Tongue (tissue), 3 donors: ENCODE measurements at places on chromosomes 2 and 18. TPM values are rescaled to one million over a fixed set of nuclear protein-coding genes. Genes with fewer than 3 reads are reported as not detected.

The GAREM2 gene
- total RNA-seq = 1.8 TPM

The GPR39 gene
- 0.10 TPM for total RNA-seq

DNA sequence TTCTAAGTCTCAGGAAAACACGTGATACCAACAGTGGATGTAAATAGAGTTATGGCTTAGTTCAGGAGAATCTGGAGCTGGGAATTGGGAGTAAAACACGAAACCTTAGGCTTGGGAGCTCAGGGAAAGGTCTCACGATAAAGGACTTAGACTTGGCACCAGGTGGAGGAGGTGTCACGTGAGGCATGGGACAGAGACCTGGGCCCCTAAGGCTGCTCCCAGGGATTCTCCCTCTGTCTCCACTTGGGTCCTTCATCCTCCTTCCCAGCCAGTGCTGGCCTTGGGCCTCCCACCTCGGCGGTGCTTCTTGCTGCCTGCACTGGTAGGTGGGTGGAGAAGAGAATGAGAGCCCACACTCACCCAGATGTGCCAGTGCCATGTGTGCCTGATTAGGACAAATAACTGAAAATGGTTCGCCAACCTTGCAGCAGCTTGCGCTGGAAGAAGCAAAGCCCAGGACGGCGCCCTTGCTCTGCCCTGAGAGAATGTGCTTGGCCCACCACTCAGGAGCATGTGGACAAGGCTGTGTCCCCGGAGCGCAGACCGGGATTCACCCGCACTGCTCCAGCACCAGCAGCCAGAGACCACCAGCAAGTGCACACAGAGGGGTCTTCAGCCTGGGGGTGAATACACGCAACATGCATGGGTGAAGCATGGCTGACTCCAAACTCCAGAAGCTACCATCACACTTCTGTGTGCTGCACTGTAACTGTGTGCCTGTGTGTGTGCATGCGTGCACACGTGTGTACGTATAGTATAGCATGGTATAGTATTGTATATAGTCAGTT lies 48.1 kb downstream of the PSMG2 start:
- no peak for DNase-seq

GRCh38 chr2:163664610-163665009 lies 71.2 kb downstream of the FIGN start:
- DNase-seq = no peak

DNA sequence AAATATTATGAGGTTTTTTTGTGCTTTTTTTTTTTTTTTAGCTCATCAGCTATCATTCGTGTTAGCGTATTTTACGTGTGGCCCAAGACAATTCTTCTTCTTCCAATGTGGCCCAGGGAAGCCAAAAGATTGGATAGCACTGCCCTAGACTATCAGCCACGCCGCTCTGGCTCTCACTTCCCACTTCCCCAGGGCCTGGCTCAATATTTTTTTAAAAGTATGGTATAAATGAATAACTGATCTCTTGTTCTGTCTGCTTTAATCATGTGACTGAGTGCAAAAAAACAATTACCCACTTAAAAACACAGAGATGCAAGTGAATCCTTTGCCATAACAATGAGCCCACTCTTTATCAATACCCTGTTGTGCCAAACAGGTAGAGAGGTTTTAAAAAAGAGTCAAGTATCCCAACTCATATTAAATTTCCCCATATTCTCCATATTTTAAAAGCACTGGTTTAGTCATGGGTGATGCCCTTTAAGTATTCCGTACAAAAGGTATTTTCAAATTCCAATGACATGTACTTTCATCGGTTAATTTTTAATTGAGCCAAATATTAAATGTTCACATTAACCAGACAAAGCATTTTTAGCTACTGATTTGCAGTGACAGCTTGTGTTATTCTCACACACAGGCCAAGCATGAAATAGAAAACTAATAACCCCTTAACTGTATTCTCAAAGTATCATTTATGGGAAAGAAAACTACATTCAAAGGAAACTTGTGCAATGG lies 12.6 kb downstream of the BCL2 start:
- DNase-seq = no peak

DNA sequence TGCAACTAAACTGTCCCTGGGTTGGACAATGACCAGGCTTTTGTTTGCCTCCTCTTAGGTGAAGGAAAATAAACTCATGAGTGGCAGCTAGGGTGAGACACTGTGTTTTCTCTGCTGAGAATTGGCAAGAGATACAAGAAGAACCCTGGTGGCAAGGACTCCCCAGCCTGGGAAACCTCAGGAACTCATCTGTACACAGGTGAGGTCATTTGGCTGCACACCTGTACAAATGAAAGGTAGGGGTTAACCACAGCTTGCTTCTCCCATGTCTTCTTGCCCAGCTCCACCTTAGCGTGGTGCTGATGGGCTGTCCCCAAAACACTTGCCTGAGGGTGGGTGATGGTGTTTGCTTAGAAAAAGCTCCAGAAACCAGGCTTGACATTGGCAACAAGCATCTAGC lies 97.2 kb upstream of the FAM136A start:
- no peak for DNase-seq

- DNase-seq = peak; percentile 22
Measured at GRCh38 chr2:145065342-145065741, 545.4 kb upstream of the ZEB2 start.

DNA sequence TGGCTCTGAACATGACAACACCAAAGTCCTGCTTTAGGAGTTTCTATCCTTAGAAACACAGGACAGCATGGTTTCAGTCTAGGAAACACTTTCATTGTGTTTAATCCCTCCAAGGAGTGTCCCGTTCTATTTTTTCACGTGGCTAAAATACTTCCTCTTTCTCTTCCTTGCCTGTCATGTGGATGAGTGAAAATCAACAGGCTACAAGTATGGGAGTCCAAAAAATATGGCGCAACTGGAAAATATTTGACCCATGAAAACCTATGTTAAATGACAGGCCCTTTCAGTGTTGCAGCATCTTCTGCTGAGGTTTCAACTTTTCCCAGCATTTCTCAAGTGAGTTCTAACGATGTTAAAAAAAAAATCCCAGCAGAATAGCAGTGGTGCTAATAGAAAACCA lies 146.3 kb downstream of the LAMA3 start:
- DNase-seq = peak; percentile 45

DNA sequence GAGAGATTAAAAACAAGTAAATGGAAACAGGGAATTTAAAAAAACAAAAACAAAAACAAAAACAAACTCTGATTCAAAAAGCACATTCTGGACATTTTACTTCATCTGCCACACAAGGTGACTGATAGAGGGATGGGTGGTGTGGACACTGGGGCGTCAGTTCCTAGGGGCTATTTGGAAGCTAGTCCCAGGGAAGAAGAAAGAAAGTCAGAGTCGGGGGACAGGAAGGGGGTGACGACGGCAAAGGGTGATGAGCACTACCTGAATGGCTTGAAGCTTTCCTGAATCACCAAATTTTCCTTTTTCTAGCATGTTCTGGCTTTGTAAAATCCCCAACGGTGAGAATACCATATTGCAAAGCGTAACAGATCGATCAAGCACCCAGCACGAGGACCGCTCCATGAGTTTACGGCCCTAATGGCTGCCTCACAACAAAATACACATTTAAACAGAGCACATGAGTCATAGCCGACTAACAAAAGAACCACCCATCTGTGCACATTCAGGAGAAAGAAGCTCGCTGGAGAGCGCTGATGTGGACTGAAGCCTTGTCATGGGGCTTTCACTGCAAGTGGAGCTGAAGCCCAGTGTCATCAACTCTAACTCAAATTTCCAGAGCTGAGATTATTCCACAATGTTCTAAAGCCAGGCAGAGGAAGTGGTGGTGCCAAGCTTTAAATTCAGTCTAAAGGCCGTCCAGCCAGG lies 178.9 kb downstream of the LNPK start:
- DNase-seq = no peak

GRCh38 chr2:67694445-67694844 lies 297.3 kb downstream of the ETAA1 start:
- no peak for DNase-seq

GRCh38 chr18:26579941-26580618 lies 31.7 kb upstream of the KCTD1 start:
- no peak for DNase-seq

DNA sequence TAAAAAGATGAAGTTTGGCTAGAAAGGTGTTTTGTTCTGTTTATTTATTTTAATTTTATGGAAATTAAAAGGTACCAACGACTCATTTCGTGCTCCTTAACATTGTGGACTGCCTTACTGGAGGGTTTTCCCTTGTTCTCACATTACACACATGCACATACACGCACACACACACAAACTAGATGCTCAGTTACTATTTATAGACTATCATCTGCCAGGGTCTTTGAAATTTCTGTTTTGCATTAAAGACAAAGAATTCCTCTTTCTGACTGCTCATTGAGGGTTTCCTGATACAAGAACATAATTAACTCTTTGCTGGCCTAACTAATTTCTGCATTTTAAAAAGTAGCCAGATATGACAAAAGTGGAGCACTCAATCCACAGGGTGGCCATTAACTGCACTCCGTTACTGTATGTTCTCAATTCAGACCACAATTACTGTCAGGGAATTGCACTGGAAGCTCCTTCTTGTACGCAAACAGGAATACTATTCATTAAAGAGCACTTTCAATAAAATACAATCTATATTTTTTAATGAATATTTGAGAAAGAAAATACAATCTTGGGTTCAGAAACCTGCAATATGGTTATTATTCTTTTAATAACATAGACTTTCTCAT lies 366.9 kb upstream of the GALNT5 start:
- DNase-seq = peak; percentile 55

- no peak for DNase-seq
Measured at GRCh38 chr18:32775628-32776027, 2.8 kb upstream of the KLHL14 start.

DNA sequence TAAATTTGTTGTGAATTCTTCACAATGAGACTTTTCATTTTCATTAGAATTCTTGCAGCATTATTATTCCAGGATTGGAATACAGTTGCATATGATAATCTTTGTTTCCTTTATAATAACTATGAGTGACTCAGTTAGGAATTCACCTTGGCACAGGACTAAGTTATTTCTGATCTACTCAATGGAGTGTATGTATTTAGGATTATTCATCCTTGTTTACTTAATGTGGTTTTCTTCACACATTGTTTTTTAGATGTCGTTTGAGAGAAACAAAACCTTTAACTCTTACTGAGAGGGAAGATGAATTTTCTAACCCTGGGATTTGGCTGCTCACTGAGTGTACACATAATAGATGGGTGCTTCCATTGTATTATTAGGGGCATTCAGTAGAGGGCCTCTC lies 970.1 kb downstream of the DPP10 start:
- no peak for DNase-seq

DNA sequence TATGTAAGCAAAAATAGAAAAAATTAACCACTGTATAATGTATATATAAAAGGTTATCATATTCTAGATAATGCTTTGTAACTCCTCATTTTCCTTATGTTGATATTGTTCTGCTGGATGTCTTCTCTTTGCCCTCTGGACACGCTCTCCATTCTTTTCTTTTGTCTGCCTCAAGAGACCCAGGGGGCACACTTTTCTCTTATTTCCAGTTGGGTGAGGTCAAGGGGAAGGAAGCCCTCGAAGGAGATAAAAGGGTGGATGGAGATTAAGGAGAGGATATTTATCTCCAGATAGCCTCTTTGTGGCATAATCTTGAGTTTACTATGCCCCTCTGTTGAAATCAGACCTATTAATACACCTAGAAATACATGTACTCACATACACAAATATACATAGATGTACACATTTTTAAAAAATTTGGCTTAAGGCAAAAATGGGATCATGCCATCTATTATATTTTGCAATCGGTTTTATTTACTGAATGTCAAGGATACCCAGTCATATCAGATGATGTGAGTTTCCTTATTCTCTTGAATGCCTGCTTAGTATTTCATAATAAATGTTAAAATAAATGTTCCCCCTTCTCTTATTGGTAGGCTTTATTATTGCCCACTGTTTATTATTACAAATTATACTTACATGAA lies 65.3 kb downstream of the LCLAT1 start:
- no peak for DNase-seq

The OSBPL6 gene
- 12.0 TPM for total RNA-seq

GRCh38 chr2:65431421-65432226 lies 775 bp downstream of the SPRED2 start:
- peak; percentile 66 for DNase-seq

The ASAP2 gene
- 29.5 TPM for total RNA-seq

DNA sequence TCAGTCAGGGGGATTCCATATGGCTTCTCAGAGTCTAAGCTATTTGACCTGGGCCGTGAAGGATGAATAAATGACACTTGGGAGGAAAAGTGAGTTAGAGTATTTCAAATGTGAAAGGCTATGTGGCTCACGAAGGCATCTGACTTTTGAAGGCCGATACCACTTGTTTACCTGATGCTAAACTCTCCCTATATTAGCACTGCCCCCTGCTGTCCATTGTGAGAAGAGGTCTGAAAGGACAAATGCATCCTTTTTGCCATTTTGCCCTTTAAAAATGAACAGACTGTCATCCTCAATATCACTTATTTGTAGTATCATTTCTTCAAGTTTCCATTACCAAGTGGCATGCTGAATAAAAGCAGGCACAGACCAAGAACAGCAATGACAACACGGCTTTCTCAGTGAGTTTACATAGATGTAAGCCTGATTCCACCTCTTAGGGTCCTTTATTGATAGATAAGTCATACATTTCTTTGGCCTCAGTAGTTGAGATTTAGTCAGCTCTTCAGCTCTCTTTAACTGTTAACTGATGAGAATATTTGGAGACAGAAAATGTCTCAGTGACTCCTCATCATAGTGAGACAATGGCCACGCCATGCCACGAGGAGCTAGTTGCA lies 40.1 kb downstream of the DOCK10 start:
- DNase-seq = peak; percentile 80
